ENCODE measurements at places on chromosomes 3 and 15. TPM values are rescaled to one million over a fixed set of nuclear protein-coding genes. Genes with fewer than 3 reads are reported as not detected.

Gene TBCCD1
- 13.6 TPM for total RNA-seq

Gene PLSCR4
- not detected for total RNA-seq

Gene GASK1A
- total RNA-seq, result not detected

Gene ZNF80
- 1.4 TPM for total RNA-seq

Measured in activated T-cell treated with anti-CD3 and anti-CD28 coated beads, Interleukin-2, amount 50 U/mL, for 72 hours (primary cell).